ENCODE measurements at places on chromosomes 12 and 14.

- no peak for DNase-seq
These were observed 292.3 kb downstream of the RAD51B start for GRCh38 chr14:68111853-68112270.

- no peak for DNase-seq
These were observed 56.0 kb upstream of the HECTD1 start for GRCh38 chr14:31263485-31264133.

DNA sequence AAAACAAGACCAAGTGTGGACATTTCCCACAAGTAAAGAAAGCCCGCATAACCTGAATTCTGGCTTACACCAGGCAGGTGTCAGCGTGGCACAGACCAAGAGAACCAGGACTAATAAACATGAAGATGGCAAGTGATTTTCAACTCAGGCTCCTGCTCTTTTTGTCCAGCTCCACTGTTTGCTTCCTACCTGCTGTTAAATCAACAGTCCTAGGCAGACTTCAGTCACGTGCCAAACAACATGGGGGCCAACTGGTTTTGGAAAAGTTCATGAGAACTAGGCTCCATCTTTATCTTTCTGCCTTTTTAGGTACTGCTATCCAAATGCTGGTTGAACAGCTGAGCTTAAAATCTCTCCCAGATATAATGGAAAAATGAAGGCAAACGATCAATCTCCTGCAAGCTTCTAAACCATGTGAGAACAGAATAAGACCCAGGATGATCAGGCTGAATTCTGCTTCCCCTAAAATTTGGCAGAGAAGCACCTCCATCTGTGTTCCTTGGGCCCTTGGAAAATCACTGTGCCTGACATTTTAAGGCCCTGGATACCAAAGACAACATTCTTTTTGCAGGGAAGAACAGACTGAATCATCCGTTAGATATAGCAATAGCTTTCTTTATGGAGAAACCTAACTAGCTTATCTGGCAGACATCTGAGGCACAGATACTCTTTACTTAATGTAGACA lies 215.6 kb upstream of the USP15 start:
- no peak for DNase-seq

DNA sequence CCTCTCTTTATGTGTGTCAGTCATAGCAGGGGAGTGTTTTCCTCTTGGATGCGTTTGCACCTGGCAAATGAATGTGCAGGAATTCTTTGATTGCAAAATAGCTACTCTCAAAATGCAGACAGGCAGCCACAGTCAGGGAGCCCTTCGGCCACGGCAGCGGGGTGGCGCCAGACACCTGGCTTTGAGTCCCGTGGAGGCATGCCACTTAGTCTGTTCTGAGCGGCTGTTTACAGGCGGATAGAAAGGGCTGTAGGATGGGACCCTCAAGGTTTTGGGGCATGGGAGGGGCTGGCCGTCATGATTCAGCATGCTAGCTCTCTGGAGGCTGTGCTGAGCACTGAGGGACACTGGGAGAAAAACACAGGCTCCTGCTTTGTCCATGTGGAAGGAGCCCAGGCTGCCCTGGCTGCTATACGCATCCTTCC lies 117.1 kb downstream of the SLC25A47 start:
- DNase-seq: no peak

GRCh38 chr12:91017511-91018263 lies 12.9 kb upstream of the EPYC start:
- no peak for DNase-seq

DNA sequence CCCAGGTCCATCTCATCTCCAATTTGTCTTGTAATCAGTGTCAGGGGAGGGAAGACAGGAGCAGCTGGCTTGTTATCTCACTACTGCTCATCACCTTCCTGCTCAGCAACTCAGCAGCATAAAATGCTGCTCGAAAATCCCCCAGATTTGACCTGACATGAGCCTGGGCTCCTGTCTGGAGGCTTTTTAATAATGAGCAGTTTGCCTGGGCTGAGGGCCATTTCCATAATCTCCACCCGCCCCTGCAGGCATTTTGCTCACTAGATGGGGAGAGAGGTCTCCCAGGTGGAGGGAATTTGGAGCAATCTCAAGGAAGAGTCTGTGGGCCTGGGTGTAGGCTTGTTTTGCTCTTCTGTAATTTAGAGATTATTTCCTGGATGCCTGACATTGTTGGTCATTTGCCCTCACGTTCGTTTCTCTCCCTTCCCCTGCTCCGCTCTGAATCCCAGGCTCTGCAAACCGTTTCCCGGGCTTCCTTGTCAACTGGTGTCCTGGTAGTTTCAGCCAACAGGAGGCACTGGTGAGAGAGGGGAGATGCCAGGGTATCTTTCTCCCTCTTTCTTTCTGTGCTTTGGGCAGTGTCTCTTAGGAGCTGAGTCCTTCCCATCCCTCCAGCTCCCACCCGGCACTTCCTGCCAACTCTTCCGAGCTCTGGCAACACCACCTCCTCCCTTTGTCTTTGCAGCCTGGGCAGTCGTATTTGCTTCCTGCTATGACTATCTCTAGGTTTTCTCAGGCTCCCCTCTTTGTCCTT lies 299.2 kb downstream of the GLT1D1 start:
- DNase-seq: no peak

GRCh38 chr14:69690042-69690441 lies 76.9 kb upstream of the SRSF5 start:
- DNase-seq: no peak

GRCh38 chr12:27927347-27927746 lies 45.2 kb downstream of the PTHLH start:
- DNase-seq: no peak

DNA sequence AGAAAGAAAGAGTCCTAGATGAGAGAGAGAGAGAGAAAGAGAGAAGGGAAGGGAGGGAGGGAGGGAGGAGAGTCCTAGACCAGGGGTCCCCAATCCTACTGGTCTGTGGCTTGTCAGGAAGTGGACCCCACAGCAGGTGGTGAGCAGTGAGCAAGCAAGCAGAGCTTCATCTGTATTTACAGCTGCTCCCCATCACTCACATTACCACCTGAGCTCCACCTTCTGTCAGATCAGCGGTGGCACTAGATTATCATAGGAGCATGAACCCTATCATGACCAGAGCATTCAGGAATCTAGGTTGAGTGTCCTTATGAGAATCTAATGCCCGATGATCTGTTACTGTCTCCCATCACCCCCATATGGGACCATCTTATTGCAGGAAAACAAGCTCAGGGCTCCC lies 39.2 kb upstream of the AMN1 start:
- DNase-seq: no peak

DNA sequence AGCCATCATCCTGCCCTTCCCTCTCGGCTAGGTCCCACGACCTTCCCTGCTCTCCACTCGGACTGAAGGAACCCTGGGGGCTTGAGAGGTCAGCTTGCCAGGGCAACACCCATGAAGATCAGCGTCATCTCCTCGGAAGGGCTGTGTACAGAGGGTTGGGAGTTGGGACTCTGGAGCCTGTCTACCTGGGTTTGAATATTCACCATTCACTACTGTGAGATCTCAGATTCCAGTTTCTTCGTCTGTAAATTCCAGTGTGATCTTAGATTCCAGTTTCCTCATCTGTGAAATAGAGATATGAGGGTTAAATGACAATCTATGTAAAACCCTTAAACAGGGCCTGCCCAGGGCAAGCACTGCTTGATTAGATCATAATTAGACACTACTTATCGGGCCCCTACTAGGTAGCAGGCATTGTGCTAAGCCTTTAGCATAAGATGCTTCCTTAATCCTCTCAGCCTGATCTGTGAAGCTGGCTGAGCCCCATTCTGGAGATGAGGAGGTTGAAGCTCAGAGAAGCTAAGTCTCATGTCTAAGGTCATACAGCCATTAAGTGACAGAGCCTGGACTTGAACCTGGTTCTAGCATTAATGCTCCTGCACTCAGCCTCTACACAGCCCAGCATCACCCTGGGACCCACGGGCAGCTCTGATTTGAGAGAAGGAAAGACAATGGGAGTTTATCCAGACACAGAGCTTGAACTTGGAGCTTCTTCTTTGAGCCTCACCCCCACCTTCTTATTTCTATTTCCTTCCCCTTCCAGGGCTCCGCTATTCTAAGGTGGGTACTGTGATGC lies 612 bp upstream of the ZDHHC22 start:
- no peak for DNase-seq

- DNase-seq: no peak
These were observed 5.8 kb downstream of the SLC22A17 start for GRCh38 chr14:23346693-23347405.

- no peak for DNase-seq
These were observed 23.0 kb downstream of the KLRK1 start for GRCh38 chr12:10366875-10367274.

GRCh38 chr14:74547331-74547927 lies 53.9 kb downstream of the ISCA2 start:
- no peak for DNase-seq

DNA sequence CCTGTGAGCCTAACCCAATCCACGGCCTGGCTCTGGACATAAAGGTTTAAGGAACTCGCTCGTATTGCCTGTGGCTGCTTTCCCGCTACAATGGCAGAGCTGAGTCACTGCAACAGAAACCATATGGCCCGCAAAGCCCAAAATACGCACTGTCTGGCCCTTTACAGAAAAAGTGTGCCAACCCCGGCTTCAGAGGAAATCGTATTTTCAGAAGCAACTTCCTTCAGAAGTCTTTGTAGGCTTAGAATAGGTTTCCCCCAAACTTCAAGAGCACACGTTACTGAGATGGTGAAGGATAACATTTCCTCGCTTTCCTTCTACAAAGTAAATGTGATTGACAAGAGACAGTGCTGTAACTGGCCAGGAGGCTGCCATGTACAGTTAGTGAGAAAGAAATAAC lies 34.8 kb upstream of the TESC start:
- DNase-seq: no peak

GRCh38 chr14:95493503-95493902 lies 22.9 kb downstream of the SYNE3 start:
- DNase-seq: no peak

- no peak for DNase-seq
These were observed 745.7 kb downstream of the DIO2 start for GRCh38 chr14:79465651-79466050.

DNA sequence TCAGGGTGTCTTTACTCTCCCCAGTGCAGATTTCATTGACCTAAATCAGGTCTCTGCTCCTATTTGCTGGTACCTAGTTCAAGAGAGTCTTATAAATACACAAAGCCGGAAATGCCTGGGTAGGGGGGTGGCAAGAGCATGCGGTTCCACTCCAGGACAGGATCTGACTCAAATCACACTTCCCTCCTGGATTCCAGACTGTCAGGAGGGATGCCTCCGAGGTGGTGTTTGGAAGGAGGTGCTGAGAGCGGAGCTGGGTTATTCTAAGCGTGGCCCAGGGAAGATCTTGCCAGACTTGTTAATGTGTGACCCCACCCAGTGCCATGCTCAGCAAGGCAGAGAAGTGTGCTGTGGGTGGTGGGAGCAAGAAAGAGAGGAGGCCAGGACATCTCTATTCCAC lies 49.8 kb downstream of the B4GALNT3 start:
- no peak for DNase-seq

DNA sequence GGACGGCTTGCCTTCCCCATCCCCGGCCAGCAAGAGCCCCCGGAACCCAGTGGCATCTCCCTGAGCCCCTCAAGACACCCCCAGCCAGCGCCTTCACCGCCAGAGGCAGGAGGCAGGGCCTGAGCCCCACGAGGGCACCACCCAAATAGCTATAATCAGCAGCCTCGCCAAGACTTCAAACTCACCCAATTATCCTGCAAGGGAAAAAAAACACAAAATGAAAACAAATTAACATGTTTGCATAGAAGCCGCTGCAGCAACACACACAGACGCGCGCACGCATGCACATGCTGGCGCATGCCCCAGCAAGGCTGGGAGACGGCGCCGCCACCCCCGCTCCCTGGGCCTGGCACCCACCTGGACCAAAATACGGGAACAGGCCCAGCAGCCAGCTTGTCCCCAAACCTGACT lies 15.8 kb downstream of the FAM222A start:
- DNase-seq: no peak

- no peak for DNase-seq
These were observed 619.8 kb upstream of the TBX3 start for GRCh38 chr12:115303723-115304309.

DNA sequence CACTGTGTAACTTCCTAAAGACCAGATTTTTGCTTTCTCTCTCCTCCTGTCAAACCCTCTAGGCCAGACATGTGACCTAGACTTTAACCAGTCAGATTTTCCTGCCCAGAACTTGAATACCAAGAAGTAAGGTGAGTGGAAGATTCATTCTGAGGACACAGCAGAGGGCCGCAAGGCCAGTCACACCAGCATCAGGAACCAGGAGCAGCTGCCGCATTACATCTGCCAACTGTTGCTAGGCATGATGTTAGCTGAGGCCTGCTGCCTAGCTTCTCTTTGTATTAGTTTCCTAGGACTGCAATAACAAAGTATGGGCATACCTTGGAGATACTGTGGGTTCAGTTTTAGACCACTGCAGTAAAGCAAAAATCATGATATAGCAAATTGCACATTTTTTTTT lies 101.9 kb upstream of the BMP4 start:
- DNase-seq: no peak

DNA sequence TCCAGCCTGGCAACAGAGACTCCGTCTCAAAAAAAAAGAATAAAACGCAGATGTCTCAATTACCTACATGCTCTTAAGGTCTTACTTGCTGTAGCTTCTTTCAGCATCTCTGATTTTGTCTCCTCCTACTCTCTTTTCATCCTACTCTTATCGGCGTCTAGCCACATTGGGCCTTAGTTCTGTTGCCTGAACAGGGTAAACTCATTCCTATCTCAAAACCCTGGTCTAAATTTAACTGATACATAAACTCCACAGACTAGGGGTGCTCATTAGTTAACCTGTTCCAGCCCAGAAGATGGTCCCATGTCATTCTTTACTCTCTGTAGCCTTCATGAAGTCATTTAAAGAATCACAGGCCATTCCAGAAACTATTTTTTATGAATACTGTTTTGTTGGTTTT lies 33.6 kb downstream of the EXD2 start:
- DNase-seq: no peak

DNA sequence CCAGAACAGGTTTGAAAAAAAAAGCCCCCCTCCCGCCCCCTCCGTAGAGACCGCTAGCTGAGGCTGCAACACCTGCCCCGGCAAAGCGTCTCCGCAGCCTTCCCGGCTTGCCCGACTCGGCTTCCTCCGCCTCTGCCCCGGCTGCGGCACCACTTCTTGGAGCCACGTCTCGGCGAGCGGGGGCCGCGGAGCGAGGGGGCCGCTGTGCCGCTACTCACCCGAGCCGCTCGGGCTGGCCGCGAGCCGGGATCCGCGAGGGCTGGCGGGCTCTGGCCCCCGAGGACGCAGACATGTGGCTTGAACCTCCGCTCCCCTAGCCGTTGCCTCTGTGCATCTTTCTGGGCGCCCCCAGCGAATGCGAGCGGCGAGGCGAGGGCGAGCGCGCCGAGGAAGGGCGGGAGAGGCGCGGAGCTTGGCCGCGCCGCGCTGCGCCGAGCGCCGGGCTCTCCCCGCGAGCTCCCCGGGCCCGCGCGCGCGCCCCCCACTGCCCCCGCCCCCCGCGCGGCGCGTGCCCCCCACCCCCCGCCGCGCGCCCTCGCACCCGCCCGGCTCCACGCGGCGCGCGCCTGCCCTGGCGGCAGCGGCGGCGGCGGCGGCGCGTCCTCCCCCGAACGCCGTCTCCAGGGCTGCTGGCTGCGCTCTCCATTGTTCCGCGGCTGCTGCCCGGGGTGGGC lies 249.5 kb downstream of the APAF1 start:
- peak; percentile 71 for DNase-seq

GRCh38 chr12:47615711-47616110 lies 90.1 kb downstream of the RPAP3 start:
- no peak for DNase-seq

All from type B pancreatic cell (in vitro differentiated cells).